ENCODE measurements at places on chromosomes 16 and 17.

GRCh38 chr16:86610779-86611524, 32.6 kb downstream of the FOXL1 start:
- DNase-seq = no peak

GRCh38 chr17:15361151-15361550, 19.8 kb upstream of the TEKT3 start:
- no peak for DNase-seq

GRCh38 chr17:58312829-58313228, 15.8 kb downstream of the TSPOAP1 start:
- no peak for DNase-seq

GRCh38 chr16:57306676-57307341, 22.3 kb upstream of the PLLP start:
- no peak for DNase-seq

GRCh38 chr16:54285414-54286089, 1.0 kb downstream of the IRX3 start:
- DNase-seq = peak; percentile 54

DNA sequence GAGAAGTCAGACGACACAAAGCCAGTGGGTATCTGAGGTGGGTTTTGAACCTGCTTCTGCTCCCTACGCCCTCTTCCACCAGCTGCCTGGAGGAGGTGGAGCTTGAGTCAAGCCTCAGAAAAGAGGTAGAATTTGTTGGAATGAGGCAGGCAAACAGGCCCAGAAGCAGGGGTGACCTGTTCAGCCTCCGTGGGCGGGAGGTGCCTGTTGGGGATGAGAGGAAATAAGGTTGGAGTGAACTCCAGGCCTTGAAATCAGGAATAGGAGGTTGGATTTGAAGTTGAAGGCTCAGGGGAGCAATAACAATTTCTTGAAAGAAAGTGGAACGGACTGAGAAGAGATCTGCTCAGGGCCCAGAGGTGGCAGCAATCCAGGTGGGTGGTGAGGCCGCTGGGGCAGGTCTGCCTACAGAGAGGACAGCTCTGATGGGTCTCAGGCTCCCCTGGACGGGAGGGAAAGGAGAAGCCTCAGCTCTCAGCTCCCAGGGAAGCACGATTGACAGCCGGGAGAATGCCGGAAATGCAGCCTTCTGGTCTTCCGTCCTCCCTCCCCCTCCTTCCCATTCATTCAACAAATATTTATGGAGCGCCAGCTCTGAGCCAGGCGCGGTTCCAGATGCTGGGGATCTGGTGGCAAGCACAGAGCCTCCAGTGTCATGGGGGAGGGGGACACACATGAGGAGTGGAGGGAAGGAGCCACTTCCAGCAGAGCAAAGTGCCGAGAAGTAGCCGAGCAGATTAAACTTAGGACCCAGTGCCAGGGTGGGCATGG, 61.9 kb upstream of the CIBAR2 start:
- peak; percentile 69 for DNase-seq

- DNase-seq = no peak
Observed at GRCh38 chr16:27922433-27922832, 141.1 kb downstream of the GSG1L start.

DNA sequence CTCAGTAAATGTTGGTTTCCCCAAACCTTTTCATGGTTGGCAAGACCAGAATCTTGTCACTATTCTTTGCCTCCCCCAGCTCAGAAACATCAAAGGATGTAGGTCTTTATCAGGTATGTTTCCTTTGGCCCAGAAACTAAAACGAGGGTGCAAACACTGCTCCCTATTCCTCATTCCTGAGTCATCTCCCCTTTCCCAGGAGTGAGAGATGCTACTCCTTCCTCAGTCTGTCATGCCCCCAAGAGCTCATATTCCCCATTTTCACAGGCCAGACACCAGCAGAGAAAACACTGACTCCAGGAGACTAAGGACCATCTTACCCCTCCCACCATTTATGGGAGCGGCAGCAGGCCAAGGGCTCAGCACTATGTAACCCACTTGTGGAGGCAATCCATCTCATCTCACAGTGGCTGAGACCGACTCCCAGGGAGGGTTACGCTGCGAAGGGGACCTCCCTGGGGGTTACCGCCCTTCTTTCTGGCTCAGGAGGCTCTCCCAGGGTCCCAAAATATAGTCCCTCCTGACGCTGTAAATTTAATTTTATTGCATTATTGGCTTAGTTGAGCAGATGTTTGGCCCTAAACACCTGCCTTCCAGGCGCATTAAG, 1.5 kb downstream of the GEMIN4 start:
- DNase-seq = no peak

DNA sequence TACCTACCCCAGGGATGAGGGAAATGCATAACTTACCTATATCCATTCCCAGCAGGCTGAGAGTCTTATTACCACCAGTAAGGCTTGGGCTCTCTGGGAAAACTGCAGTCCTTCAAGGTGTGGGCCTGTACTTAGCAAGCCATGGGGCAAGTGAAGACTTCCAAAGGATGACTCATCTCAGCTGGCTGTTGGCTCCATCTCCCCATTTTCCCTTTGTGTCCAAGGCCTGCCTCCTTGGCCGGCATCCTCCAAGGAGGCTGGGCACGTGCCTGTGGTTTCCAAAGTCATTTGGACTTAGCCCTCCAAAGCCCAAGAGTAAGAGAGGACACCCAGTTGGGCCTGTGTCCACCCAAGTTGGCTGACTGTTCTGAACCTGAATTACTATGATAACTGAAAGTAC, 89.8 kb downstream of the TMEM100 start:
- DNase-seq = no peak

DNA sequence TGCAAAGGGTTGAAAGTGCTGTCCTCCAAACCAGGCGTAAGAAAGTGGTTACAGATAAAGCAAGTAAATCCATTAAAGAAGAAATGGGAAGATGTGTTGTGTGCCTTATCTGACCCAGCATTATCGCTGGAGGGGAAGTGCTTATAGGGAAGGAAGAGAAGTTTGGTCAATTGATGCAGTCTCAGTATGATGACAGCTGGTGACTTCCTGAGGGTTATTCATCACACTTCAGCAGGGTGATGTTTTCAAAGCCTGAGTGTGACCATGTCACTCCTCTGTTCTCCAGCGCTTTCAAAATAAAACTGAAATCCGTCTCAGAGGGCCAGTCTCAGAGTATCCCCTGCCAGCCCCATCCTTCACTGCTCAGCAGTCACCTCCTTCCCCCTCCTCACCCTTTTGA, 505.4 kb upstream of the RBFOX1 start:
- no peak for DNase-seq

GRCh38 chr16:13779676-13780075, 140.3 kb upstream of the ERCC4 start:
- DNase-seq = no peak

DNA sequence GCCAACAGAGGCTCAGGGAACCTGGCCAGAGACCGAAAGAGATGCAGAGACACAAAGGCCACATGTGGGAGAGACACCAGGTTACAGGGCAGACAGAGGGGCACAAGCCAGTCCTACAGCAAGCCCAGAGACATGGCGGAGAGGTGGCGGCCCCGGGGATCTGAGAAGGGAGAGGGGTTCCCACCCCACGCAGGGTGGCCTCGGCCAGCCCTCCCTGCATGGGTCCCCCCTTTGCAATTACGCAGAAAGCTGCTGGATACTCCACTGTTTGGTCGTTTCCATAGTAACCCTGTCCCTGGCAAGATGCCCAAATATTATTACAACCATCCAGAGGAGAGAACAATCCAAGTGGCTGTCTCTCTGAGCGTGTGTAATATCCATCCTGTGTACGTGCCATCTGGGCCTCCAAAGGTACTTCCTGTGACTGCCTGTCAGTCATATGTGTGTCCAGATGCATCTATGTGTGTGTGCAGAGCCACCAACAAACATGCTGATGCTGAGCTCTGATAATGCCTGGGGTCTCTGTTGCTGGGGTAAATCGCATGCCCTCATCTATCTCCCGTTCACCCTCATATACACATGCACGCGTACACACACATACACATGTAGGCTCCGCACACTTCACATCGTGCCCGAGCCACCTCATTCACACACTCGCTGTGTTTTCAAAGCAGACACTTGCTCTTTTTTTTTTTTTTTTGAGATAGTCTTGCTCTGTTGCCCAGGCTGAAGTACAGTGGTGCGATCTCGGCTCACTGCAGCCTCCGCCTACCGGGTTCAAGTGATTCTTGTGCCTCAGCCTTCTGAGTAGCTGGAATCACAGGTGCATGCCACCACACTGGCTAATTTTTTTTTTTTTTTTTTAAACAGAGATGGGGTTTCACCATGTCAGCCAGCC, 5.5 kb downstream of the PCGF2 start:
- no peak for DNase-seq

DNA sequence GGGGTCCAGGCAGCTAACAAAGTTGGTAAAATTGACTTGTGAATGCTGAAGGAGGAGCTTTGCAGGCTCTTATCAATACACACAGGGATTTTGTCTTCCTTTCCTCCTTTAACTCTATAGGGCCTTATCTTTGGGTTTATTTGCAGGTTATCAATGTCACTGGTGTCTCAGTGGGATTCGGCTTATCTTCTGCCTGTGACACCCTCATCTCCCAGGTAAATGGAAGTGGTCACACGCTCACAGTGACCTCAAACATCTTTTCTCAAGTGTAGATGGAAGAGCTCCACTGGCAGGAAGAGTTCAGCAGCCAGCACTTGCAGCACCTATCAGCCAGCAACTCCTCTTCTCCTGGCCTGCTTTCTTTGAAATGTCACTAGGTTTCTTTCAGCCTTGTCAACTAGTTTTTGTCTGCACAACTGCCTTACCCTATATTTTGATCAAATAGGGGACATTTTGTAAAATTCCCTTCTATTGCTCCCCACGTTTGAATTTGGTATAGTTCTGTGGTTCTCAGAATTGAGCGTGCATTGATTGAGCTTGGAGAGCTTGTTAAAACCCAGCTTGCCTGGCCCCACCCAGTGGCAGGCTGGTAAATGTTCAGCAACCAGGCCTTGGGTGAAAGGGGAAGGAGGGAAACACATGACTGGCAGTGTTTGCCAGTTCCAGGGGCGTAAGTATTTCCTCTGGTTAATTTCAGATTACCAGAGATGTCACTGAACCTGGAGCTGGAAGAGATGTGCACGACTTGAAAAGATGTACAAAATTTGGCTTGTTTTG, 12.8 kb downstream of the SLC47A1 start:
- peak; percentile 68 for DNase-seq

DNA sequence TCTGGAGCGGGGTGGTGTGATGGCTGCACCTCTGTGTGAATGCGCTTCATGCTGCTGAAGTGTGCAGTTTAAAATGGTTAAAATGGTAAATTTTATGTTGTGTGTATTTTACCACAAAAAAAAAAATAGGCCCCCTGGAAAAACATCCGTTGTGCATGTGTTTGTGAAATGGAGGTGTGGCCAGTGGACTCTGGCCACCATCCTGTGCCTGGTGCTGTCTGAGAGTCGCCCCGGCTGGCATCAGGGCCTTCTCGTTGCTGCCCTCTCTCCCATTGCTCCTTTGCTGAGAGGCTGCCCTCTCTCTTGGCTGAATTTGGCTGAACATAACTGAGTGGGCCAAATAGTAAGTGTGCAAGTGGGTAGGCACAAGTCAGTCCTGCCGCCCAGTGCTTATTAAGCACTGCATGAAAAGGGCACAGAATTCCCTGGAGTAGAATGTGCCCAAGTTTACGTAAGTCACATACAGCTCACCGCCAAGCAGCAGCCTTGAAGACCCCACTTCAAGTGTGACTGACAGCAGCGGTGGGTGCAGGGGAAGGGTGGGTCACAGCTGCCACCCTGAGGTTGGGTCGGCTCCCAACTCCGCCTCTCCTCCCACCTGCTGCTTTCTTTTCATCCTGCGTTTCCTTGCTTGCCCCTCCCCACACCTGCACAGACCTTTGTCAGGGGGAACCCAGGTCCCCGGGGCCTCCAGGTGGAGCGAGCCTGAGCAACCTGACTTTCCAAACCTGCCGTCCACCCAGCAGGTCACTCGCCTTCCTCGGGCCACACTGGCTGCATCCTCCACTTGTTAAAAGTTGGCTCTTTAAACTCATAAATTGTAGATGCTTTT, 46.8 kb downstream of the FOXK2 start:
- no peak for DNase-seq

DNA sequence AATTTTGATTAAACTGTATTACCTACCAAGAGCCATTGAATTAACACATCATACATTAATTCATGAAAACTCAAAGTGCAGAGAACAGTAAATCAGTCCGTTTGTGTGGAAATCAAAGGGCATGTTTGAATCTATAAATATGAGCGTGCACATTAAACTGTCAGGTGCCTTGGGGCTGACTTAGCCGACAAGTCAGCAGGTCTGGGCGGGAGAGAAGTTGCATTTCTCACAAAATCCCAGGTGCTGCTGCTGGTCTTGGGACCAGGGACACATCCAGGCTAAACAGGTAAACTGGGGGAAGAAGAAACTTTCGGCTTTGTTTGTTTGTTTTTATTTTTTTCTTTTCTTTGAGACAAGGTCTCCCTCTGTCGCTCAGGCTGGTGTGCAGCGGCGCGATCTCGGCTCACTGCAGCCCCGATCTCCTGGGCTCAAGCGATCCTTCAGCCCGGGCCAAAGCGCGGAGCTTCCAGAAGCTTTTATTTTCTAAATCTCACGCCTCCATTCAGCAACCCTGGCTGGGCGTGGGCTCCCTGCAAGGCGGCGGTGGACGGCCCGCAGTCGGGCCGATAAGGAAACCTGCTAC, 213.9 kb downstream of the MRTFB start:
- DNase-seq = no peak

- DNase-seq = no peak
Observed at GRCh38 chr17:16484445-16485175, 7.4 kb downstream of the LRRC75A start.

DNA sequence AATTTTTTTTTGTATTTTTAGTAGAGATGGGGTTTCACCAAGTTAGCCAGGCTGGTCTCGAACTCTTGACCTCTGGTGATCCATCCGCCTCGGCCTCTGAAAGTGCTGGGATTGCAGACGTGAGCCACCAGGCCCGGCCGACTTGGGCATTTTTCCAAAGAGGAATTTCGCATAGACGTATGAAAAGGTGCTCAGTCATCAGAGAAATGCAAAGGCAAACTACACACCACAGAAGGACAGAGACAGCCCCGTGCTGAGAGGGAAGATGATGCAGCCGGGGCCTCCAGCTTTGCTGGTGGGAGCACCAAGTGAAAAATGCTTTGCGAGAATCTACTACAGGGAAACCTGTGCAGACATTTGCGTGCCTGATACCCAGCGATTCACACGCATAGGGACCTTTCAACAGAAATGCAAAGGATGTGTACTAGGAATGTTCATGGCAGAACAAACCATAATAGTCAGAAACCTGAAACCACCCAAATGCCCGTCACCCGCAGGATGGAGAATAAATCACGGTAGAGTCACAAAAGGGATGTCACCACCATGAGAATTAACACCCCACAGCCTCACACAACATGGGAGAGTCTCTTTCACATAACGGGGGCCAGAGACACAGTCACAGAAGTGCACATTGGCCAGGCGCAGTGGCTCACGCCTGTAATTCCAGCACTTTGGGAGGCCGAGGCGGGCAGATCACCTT, 5.2 kb downstream of the RAB40B start:
- DNase-seq = no peak
